ENCODE measurements at places on chromosomes 4 and X.

GRCh38 chr4:153096344-153096743 is 107.9 kb upstream of the TRIM2 start:
- DNase-seq, result no peak

DNA sequence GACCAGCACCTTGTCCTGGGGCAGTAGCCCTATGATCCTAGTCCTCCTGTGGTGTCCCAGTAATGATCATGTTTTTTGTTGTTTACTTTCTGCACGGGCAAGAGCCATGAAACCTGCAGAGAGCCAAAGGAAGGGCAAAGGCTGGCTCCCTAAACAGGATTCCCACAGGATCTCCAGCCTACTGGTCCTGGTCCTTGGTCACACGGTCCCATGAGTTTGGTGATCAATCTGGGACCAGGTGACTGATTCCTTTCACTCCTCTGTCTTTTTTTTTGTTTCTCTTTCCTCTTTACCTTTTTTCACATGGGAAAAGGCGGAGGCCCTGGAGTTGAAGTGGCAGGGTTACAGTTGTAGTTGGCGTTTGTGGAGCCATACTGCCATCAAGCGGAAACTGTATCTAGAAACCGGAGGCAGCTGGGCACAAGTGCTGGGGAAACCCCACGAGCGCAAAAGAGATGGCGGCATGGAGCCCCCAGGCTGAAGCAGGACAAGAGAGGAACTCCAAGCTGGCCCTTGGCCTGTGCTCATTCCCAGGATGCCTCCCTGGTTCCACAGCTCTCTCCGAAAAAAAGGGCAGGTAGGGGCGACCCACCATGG is 34.6 kb downstream of the NBDY start:
- DNase-seq, result no peak

DNA sequence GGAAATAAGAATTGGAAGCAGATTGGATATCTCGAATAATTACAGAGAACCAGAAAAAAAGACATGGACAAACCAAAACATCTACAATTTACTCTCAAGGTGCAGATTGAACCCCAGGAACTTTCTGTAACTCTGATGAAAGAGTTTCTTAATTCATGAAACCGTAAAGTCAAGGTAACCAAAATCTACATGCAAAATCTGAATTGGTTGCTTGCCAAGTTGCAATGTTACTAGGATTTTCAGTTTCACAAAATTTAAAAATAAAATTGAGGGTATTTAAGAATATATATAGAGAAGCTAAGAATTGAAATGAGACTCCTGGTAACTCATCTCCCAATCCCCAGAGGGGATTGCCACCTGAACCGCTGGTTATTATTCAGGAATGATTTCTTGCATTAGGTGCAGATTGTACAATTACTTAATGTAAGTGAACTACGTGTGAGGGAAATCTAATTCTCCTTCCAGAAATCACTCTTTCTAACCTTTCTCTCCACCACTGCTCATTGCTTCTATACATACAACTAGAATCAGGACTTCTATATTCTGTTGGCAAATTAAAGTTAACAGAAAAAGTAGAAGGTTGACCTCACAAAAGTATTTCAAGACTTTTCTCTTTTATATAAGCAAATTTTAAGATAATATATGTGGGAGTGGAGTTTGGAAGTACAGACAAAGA is 221.5 kb upstream of the NDST4 start:
- DNase-seq, result no peak

- no peak for DNase-seq
Measured at GRCh38 chr4:183986971-183987946, 82.2 kb downstream of the STOX2 start.

DNA sequence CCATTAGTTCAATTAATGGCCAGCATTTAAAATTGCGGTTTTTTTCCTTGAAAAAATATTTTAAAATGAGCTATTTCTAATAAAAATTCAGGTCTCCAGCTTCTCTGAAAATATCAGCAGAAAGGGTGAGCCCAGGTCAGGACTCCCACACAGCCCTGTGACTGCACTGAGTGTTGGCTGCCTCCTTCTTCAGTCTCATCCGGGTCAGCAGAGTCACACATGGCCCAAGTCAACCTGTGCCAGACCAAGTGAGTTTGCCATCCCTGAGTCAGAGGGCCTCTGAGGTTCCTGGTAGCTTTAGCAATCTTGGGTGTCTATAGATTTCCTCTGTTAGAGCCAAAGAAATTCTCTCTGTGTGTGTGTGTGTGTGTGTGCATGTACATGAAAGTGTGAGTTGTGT is 22.1 kb upstream of the MSX1 start:
- no peak for DNase-seq

GRCh38 chr4:145756244-145756643 is 76.3 kb downstream of the C4orf51 start:
- no peak for DNase-seq

- no peak for DNase-seq
Measured at GRCh38 chr4:56062106-56062505, 113.4 kb downstream of the CEP135 start.

DNA sequence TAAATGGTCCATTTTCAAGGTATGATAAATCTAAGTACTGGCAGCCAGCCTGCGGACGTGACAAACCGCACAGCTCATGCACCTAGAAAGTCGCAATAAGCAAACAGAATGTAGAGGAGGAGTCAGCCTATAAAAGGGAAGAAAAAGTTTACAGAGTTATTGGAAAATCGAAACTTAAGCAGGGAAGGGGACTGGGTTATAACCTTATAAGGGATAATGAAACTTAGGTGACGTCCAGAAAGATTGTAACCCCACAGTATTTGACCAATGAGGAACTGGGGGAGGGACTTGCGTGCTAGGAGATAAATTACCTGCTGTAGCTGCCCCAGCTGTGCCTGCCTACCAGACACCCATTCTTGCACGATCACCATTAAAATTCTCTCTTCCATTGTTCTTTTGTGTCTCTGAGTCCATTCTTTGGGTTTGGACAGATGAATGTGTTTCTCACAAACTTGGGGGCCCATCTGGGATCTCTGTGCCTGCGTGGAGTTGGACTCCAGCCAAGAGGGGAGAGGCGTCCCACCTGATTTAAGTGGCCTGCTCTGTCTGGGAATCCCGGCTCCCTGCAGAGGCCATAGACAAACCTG is 61.0 kb downstream of the ZCCHC12 start:
- no peak for DNase-seq

DNA sequence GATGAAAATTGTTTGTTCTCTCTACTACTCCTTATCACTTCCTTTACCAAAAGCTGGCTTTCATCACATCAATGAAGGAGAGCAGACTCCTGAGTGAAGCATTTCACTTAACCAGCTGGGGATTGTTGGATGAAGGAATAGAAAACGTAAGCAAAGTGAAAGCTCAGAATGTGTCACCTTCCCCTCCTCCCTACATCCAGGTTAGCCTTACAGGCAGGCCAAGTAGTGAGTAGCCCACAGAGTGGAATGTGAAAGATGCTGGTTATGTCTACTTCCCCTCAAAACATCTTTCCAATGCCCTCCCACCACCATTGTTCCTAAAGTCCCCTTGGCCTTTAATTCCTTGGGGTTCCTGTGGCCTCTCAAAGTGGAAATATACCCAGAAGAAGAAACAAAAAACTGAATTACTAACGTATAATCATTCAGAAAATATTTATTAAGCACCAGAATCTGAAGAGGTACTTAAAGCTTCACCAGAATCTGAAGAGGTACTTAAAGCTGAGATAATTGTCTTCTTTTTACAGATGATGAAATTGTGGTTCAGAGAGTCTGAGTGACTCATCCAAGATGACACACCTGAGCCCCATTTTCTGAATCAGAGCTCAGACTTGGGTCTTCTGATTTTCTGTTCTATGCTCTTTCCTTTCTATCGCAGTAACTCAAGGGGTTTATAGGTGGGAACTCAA is 6.5 kb downstream of the P2RY4 start:
- no peak for DNase-seq

GRCh38 chrX:123871309-123871708 is 11.5 kb downstream of the XIAP start:
- DNase-seq, result no peak

DNA sequence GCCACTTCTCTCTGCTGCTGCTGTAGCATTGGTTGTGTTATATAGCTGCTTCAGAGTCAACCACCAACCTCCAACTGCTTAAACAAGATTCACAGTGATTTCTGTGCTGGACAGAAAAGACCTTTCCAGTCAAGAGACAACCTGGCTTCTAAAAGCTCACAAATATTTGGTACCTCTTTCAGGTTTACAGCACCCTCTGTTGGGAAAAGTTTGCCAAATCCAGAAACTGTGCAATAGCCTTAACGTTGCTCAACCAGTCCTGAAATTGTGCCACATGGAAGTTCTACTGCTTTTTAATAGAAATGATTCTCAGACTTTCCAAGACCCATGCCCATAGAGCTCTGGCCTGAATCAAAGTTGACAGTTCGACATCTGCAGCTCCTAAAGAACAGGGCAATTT is 842.1 kb upstream of the HTR2C start:
- DNase-seq, result peak; percentile 19

DNA sequence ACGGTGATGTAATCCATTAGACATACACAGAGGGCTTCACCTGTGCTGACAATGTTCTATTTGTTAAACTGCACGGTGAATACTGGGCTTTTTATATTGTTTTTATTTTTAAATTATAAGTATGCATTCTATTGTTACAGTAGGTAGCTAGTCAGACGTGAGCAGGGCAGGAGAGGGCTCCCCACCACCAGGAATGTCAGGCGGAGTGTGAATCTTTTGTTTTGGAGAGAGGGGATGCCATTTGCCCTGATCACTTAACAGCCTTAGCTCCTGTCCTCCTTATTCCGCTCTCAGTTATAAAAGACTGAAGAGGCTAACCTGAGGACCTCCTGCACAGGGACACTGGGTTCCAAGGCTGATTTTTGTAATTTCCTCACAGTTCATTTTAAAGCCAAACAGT is 151.6 kb upstream of the TAPT1 start:
- no peak for DNase-seq

DNA sequence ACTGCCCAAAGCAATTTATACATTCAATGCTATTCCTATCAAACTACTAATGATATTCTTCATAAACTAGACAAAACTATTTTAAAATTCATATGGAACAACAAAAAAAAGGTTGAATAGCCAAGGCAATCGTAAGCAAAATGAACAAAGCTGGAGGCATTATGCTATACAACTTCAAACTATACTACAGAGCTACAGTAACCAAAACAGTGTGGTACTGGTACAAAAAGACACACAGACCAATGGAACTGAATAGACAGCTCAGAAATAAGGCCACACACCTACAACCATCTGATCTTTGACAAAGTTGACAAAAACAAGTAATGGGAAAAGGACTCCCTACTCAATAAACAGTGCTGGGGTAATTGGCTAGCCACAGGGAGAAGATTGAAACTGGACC is 67.0 kb downstream of the FGF16 start:
- DNase-seq, result no peak

- DNase-seq, result no peak
Measured at GRCh38 chrX:149453030-149453429, 52.1 kb downstream of the IDS start.

- peak; percentile 53 for DNase-seq
Measured at GRCh38 chr4:173231916-173232315, 63.3 kb downstream of the GALNT7 start.

GRCh38 chr4:83388313-83388676 is 53.6 kb upstream of the HPSE start:
- DNase-seq, result no peak

- DNase-seq, result no peak
Measured at GRCh38 chr4:142128529-142128928, 492.1 kb downstream of the IL15 start.

- peak; percentile 52 for DNase-seq
Measured at GRCh38 chr4:123102897-123103471, 180.6 kb upstream of the NUDT6 start.

- no peak for DNase-seq
Measured at GRCh38 chr4:159428975-159429692, 326.3 kb downstream of the RAPGEF2 start.

DNA sequence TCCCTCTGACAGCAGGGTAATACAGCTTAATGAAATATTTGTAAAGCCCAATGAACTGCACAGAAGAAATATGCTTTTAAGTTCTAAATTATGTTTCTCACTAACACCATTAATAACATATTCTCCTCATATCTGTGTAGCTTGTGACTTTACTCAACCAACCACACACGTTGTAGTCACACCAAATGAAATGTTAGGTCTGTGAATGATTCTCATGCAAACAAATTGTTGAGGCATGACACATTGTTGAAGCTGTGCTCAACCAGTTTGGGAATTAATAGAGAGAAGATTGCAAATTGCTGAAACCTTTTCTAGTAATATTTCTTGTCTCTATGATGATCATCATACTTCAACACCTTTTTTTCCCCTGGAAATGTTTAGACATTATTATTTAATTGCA is 645.9 kb downstream of the PCDH7 start:
- no peak for DNase-seq

DNA sequence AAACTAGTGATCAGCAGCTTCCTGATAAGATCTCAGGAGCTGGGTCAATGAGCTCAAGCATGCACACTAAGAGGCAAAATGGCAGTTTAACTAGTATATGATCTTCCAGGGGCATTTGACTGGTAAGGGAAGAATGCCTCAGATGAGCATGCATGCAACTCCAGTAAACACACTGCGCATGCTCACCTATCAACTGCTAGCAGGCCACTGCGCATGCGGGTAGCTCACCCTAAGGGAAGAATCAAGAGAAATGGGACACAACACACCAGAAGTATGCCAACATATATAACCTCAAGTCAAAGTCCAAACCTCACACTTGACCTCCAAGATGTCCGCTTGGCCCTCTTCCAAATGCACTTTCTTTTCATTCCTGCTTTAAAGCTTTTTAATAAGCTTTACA is 1004.0 kb downstream of the ADGRL3 start:
- DNase-seq, result no peak
